ENCODE measurements at places on chromosomes 6 and 20.

- no peak for DNase-seq
These were observed 494.7 kb upstream of the MARCKS start for GRCh38 chr6:113362301-113363047.

DNA sequence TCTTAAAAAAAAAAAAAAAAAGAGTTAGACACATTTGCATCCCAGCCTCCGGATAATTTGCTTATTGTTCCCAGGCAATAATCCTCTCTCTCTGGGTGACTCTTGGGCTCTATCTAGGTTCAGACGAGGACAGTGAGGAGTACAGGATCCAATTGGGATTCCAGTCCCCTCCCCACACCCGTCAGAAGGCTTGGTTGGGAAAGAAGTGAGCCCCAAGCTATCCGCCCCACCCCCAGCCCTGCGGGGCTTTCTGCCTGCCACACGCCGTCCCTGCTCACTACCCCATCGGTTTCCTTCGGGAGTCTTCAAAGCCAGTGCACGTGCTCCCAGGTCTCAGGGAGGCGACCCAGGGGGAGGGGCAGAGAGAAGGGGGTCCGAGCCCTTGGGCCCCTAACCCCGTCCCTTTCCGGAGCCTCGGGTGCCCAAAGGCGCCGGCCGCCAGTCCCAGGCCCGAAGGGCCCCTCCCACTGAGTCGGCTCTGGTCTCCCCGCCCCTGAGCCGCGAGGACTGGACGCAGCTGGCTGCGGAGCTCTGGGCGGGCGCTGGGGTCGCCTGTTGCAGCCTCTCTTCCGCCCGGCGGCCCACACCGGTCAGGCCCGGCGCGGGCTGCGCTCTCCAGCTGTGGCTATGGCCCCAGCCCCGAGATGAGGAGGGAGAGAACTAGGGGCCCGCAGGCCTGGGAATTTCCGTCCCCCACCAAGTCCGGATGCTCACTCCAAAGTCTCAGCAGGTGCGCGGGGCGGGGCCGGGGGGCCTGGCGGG, 2.5 kb downstream of the MYMX start:
- peak; percentile 18 for DNase-seq

- no peak for DNase-seq
These were observed 470.1 kb downstream of the PREX1 start for GRCh38 chr20:48357714-48358113.

GRCh38 chr6:136528477-136528876, 21.7 kb downstream of the MAP7 start:
- no peak for DNase-seq

GRCh38 chr20:14915356-14915755, 577.9 kb upstream of the FLRT3 start:
- no peak for DNase-seq

DNA sequence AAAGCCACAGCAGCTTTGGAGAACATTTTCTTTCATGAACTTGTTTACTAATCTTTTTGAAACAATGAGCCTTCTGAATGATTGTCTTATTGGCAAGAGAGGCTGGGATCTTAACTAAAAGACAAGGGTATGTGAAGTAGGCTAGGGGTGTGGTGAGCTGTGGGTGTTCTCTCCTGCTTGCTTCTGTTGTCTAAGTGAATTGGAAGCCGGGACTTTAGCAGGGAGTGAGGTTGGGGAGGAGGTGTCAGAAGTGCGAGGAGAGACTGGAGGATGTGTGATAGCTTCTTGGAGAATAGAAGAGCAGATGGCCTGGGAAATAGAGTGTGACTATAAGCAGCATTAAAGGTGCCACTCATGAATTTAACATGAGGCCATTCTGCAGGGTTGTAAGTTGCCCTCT, 562.8 kb downstream of the UTRN start:
- no peak for DNase-seq

DNA sequence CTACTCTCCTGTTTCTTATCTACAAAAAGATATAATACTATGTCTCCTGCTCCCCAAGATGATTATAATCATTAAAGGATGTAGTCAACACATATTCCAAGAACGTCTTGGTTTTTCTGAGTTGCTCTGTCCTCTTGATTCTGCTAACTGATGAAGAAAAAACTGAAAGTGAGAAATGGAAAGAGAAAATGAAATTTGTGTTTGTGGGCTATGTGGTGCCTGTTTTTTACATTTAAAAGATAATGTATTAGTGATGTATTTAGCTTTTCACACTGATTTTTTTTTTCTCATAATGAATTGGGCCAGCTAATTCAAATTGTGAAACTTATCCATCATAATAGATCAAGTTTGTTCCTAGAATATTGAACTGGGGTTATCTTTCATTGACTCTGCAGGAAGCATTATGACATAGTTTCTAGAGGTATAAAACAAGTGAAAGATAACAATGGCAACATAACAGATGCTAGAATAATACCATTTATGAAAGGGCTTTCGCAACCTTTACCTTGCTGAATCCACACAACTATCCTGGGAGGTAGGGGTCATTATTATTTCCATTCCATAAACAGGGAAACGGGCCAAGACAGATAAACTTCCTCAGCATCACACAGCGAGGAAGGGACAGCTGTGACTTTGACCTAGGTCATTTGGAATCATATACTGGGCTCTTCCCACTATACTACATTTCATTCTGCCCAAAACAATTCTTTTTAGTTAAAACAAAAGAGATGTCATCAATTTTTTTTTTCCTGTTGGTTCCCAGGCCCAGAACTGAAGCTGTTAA, 336.7 kb downstream of the GJA1 start:
- no peak for DNase-seq

DNA sequence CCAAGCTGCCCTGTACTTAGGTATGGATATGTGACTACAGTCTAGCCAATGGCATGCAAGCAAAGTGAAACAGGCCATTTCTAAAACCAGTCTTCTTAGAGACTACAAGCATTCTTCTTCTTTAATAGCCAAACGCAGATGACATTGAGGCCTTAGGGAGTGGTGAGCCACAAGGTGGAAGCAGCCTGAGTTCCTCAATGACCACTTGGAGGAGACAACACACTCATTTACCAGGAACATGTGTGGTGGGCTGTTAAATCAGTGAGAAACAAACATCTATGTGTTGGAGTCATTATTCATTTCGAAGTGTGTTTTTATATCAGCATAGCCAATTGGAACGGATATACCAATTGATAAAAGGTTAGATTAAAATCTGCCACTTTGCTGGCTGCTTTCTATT, 122.0 kb downstream of the GFRAL start:
- no peak for DNase-seq

- no peak for DNase-seq
These were observed 445.9 kb upstream of the JARID2 start for GRCh38 chr6:14799928-14800327.

DNA sequence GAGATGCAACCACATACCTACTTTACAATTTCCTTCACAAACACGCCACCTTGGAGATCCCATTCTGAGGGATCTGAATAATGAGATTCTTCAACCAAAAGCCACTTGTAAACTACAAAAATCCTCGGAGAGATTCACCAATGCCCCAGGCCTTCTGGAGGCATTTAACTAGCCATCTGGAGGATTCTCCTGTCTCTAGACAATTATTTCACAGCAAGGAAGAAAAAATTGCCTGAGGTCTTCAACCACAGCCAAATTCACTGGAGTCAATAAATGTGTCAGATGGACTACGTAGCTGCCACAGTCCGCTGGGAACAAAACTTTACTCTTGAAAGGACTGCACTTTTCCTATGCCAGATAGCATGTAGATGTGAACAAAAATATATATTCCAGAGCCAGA, 19.0 kb upstream of the DCDC2 start:
- DNase-seq = no peak

DNA sequence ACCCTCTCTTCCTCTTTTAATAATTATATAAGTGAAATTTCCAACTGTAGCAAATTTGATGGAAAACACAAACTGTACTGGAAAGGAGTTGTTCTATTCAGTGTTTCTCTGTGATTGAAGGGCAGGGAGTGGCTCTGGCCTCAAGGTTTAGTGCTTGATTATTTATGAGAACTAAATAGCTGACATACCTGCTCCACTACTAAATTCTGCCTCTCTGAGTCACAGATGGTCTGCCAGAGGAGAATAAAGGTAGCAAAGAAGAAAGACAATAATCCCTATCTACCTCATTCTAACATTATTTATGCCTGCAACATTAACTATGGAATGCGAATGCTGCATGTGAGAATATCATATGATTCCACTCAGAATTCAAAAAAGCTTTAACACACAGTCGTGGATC, 9.3 kb downstream of the BMP5 start:
- no peak for DNase-seq

DNA sequence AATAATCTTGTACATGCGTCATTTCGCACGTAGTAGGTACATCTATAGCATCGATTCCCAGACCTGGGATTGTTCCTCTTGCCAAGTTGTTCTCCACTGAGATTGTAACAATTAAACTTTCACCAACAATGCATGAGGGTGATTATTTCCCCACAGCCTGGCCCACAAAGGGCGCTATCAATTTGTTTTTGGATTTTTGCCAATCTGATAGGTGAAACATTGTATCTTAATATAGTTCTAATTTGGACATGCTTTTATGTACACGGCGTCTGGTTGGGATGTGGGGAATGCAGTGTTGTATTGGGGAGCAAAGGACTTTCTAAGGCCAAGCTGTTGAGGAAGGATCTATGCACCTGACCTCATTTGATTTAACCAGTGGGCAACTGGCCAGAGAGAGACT, 59.5 kb downstream of the VEGFA start:
- no peak for DNase-seq

DNA sequence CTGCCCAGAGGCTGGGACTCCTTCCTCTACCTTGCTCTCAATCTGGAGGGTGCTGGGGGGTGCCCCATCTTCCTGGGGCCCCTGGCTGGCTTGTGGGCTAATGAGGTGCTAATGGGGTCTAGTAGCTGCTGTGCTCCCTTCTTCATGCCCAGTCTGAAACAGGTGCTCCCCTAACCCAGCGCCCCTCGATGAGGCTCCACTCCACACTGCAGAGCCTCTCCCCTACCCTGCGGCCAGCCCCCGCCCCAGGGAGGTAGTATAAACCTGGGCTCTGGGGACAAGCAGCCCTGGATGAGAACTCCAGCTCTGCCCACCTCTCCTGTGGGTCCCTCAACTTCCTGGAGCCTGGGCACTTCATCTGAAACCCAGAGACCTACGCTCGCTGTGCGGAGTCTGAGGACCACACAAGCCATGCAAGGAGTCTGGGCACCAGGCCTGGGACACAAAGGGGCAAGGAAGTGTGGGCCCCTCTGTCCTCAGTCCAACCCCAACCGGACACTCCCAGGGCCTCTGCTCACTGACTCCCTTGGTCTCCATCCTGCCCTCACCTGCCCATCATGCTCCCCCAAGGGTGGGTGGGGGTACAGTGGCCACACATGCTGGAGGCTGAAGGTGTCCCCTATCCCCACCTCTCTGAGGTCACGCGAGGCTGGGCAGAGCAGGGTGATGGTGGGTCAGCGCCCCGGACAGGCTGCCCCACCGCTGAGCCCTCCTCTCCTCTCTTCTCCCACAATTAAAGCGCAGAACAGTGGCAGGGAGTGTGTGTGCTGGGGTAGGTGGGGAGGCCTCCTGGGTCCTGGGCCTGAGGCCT, 6.1 kb downstream of the RPL10A start:
- no peak for DNase-seq

DNA sequence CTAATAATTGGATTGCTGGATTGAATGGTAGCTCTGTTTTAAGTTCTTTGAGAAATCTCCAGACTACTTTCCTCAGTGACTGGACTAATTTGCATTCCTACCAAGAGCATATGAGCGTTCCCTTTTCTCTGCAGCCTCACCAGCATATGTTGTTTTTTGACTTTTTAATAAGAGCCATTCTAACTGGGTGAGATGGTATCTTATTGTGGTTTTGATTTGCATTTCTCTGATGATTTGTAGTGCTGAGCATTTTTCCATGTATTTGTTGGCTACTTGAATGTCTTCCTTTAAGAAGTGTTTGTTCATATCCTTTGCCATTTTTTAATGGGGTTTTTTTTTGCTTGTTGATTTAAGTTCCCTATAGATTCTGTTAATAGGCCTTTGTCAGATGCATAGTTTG, 94.7 kb upstream of the AHI1 start:
- DNase-seq = no peak

DNA sequence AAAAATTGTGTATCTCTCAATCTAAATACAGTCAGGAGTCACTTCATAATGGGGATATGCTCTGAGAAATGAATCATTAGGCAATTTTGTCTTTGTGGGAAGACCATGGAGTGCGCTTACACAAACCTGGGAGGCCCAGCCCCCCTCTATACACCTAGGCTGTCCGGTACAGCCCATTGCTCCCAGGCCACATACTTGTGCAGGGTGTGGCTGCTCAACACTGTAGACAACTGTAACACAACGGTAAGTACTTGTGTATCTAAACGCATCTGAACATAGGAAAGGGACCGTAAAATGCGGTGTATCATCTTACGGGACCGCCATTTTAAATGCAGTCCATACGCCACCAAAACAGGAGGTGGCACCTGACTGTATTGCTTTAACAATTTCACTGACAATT, 58.0 kb upstream of the FRMD1 start:
- no peak for DNase-seq

DNA sequence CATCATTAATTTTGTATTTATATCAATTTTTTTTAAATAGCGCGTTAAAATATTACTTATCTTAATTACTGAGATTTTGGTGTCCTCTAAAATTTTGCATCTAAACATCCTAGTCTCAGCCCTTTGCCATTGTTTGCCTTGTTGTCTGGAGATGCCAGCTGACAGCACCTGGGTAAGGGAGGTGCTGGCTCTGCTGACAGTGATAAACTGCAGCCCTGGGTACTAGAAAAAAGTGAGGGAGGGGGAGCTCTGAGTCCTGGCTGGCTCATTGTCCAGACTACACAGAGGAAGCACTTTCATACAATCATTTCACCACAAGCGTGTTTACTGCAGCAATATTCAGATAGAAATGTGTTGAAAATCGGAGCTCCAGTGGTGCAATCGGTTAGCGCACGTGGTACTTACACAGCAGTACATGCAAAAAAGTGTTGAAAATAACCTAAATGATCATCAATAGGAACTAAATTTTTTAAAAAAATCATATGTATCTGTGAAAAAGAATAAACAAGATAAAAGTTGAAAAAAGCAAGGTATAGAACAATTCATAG, 18.5 kb upstream of the UBR2 start:
- DNase-seq = no peak

- DNase-seq = no peak
These were observed 181.9 kb upstream of the CCN2 start for GRCh38 chr6:132132924-132133639.

- DNase-seq = no peak
These were observed 46.7 kb upstream of the ISM1 start for GRCh38 chr20:13174402-13174801.

DNA sequence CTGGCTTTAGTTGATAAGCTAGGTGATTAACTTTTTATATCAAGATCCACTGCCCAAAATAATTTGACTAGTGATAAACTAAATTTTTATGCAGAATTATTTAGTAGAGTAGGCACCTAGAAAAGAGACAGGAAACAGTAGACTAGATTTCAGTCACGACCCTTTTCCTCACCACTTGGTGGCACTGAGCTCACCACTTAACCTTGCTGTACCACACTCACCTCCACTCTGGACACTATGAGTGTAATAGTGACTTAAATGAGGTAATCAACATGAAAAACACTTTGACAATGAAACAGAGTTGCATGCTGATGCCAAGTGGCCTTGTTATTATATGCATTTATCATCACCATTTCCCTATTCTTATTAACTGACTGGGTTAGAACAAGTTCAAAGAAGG, 730.4 kb downstream of the KIF16B start:
- DNase-seq = no peak
